Stimulated activated CD8-positive, alpha-beta memory T cell treated with anti-CD3 and anti-CD28 coated beads, Interleukin-4, amount 100 ng/mL, for 24 hours (primary cell): ENCODE measurements at places on chromosomes 7 and 10.

DNA sequence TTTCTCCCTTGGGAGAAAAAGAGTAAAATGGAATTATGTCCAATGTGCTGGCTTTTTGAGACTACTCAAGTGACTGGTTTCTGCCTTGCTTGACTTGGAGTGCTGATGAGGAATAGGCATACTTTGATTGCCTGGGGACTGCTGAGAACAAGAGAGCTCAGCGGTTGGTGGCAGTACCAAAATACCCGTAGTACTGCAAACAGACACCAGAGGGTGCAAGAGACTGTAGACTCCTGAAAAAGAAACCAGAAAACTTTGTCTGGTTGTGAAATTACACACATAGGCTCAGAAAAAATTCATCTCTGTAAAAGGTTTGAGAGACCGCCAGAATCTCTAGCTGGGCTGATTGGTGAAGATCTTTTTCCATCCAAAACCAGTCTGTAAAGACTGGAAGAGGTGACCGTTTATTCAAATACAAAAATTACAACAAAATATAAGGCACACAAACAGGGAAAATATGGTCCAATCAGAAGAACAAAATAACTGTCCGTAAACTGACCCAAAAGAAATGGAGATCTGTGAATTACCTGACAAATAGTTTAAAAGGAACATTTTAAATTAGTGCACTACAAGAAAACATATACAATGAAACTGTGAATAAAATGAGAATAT is 18.5 kb downstream of the BICC1 start:
- no peak for DNase-seq

DNA sequence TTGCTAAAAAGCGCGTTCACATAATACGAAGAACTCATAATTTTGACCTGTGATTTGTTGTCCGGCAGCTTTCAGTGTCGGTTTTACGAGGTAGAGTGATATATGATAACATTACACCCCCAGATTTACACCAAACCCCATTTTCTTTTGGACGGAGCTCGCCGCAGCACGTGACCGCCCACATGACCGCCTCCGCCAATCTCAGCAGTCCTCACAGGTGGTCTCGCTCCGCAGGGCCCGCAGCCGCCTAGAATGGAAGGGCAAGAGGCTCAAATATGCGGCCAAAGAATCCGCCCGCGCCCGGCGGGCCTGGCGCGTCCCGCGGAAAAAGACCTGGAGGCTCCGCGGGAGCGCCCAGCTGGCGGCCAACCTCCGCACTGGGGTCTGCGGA is at the start of gene HOXA7:
Gene HOXA7, minus strand, starts transcription at position 168 of the 391 bp plus-strand sequence. Its CDS starts 130 bp downstream, at position 38.
- DNase-seq: no peak

DNA sequence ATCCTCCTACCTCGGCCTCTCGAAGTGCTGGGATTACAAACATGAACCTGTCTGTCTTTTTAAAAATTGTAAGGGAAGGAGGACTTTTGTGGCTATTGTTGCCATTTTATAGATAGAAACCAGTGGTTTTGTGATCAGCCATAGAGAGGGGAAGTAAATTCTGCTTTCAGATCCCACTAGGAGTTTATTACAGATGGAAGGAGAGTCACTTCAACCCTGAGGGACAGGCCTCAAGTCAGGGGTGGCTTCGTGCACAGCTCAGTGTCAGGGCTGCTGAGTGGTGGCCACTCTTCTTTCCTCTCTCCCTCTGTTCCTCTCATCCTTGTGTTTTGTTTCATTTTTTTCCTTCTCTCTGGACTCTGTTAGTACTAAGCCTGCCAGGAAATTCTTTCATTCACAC is 60.8 kb downstream of the OGDH start:
- DNase-seq: no peak

- DNase-seq: no peak
These were observed 995 bp upstream of the INPP5F start for GRCh38 chr10:119724593-119725516.

DNA sequence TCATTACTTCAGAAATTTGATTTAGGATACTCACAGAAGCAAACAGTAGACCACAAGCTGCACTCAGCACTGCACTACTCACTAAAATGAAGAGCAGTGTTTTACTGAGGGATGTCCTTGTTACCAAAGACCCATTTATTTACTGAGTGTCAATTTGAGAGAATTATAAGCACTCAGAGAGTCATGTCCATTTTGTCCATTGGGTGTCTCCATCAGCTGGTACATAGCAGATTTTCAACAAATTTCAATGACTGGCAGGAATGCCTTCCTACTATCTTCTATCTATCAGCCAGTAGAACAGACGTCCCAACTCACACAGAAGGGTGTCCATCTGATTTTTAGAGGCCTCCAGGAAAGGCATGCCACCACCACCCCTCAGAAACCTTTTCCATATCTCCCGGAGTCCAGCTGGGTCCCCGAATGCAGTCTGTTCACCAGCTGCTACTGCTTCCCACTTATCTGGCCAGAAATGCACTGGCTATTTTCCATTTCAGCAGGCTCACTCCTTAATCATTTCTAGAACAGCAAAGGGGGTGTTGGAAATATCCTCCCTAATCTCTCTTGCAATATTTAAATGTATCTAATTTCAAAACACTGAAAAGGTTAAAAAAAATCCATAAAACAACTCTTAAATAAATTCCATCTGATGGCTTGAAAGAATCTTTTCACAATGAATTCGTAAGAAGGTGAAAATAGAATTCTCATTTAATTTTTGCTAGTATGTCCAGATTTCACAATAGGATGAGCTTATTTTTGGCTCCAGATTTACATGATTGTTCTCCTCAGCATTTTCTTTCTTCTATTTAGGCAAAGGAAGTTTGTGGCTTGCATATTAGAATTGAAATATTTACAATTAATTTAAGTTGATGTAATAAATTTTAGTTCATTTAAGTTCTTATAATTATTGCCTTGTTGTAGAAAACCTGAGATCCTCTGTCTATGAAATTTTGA is 1164.0 kb upstream of the CELF2 start:
- no peak for DNase-seq

GRCh38 chr10:43287056-43288007 is 20.5 kb upstream of the RASGEF1A start:
- DNase-seq: peak; percentile 15

- DNase-seq: no peak
These were observed 57.4 kb upstream of the ACBD5 start for GRCh38 chr10:27297844-27298521.
